ENCODE measurements at places on chromosomes 2 and 18. TPM values are rescaled to one million over a fixed set of nuclear protein-coding genes. Genes with fewer than 3 reads are reported as not detected.

GRCh38 chr2:226575928-226576327 lies 223.7 kb downstream of the IRS1 start:
- DNase-seq: no peak

- no peak for DNase-seq
Observed at GRCh38 chr2:60271131-60271530, 282.3 kb downstream of the BCL11A start.

ZBTB7C gene
- not detected for total RNA-seq

DNA sequence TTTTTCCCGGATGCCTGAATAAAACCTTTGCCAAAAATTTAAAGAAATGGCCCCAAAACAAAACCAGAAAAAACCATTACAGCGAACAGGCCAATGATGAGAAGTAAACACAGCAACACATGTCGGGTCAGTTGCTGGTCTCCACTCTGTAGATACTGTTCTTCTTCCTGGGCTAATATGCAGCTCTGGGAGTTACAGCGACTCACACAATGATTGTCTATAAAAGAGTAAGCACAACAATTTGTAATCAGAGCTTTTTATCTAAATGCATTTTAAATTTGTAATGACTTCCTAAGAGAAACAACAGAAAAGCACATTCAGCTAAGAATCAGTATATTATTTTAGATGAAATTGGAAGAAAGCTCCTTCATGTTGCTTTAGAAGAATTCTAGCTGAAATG lies 40.3 kb downstream of the GPR155 start:
- no peak for DNase-seq

DNA sequence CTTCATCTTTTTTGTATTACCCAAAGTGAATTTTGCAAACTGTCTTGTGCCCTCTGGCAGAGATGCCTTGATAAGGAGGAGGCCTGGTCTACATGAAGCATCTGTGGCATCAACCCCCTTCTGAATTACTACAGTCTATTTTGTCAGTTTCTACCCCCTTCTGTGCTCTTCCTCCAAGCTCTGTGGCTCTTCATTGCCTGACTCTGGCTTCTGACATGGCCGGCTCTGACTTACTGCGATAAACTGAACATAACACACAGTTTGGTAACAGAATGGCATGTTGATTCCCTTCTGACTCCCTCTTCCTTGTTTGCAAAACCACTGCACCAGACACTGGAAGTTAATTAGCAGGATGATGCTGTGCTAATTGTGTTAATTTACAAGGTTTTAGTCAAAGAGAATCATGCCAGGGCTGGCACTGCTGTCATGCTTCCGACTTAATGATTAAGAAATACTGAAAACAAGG lies 122.5 kb downstream of the FIGN start:
- no peak for DNase-seq

- no peak for DNase-seq
Observed at GRCh38 chr2:224072541-224073188, 33.6 kb upstream of the SERPINE2 start.

SERPINB10 gene
- total RNA-seq: not detected

- no peak for DNase-seq
Observed at GRCh38 chr2:10722252-10722825, 909 bp downstream of the ATP6V1C2 start.

- DNase-seq: no peak
Observed at GRCh38 chr2:168253379-168253778, 6.0 kb upstream of the STK39 start.

DNA sequence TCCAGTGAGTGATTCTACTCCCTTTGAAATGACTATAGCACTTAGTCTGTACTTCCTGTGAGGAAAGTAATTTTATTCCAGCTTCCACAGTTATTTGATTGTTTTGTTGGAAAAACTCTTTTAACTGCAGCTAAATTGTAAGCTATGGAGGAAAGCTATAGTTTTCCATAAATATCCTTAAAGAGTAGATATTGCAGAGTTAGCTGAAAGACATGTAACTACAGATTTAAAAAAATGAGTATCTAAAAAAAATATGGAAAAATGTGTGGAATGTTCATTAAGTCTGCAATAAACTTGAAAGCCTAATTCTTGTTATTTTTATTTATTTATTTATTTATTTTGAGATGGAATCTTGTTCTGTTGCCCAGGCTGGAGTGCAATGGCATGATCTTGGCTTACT lies 56.8 kb upstream of the AQP4 start:
- DNase-seq: no peak

GRCh38 chr18:58363767-58364540 lies 264.9 kb downstream of the ALPK2 start:
- no peak for DNase-seq

GRCh38 chr2:37566517-37566981 lies 104.9 kb downstream of the CDC42EP3 start:
- DNase-seq: no peak

- DNase-seq: no peak
Observed at GRCh38 chr2:195543902-195544894, 112.8 kb upstream of the SLC39A10 start.

- DNase-seq: no peak
Observed at GRCh38 chr2:17661460-17661859, 92.2 kb downstream of the SMC6 start.

ALLC gene
- not detected for total RNA-seq

SLC4A3 gene
- not detected for total RNA-seq

DNA sequence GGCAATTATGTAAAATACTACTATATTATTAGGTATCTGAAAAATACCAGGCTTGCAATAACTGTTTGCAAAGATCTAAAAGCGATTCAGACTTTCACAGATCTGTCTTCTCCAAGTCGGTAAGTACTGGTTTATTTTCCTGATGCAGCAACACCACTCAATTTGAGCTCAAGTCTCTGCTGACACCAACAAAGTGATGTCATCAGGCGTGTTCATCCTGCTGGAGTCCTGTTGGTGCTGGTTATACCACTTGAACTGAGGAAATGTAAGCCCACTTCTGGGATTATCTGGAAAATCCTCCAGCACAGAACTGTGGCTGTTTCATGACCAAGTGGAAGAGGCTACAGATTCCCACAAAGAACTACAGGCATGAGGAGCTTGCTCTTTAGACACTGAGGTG lies 267.6 kb downstream of the BCL2 start:
- no peak for DNase-seq

DNA sequence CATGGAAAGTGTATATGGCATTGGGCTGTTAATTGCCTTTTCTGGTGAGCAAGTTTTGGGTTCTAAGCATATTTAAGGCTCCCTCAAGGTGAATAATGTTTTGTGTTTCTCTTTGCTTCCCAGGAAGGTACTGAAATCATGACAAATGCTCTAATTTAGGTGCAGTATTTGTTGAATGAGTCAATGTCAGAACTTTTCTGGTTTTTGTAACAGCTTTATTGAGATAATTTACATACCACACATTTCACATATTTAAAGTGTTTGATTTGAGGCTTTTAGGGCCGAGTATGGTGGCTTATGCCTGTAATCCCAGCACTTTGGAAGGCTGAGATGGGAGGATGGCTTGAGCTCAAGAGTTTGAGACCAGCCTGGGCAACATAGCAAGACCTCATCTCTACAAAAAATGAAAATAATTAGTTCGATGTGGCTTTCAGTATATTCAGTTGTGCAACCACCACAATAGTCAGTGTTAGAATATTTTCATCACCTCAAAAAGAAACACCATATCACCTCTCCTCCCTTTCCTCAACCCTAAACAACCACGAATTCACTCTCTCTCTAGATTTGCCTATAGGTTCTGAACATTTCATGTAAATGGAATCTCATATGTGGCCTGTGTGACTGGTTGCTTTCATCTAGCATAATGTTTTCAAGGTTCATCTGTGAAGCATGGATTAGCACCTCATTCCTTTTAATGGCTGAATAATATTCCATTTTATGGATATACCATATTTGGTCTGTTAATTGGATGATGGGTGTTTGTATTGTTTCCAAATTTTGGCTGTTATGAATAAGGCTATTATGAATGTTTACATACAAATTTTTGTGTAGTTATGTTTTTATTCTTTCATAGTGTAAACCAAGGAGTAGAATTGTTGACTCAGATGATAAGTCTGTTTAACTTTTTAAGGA lies 54.9 kb downstream of the MGAT5 start:
- DNase-seq: no peak

MPP4 gene
- total RNA-seq: not detected

IL1A gene
- total RNA-seq: not detected

SKA1 gene
- total RNA-seq: 25.6 TPM

GRCh38 chr2:95276888-95277245 lies 2.6 kb downstream of the PROM2 start:
- DNase-seq: no peak

DNA sequence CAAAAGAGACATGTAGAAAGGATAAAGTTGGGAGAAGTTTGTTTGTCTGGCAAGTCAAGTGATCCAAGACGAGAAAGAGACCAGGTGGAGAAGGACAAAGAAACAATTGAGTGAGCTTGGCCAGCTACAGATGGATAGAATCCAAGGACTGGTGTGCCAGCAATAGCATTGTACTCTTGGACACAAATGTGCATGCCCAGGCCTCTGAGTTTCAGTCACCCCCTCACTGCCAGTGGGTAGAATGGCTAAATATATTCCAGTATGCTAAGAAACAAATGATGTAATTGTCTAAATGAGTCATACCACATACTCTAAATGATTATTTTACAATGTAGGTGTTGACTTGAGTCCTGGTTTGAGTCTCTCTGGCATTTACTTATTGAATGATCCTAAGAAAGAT lies 881.3 kb downstream of the LRRTM4 start:
- DNase-seq: no peak

DNA sequence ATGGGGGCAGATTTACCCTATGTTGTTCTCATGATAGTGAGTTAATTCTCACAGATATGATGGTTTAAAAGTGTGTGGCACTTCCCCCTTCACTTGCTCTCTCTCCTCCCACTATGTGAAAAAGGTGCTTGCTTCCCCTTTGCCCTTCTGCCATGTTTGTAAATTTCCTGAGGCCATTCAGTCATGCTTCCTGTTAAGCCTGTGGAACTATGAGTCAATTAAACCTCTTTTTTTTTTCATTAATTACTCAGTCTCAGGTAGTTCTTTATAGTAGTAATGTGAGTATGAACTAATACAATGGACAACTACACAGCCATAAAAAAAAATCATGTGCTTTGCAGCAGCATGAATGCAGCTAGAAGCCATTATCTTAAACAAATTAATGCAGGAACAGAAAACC lies 118.5 kb downstream of the CALCRL start:
- no peak for DNase-seq

GRCh38 chr2:108139521-108139920 lies 100.2 kb upstream of the SULT1C3 start:
- no peak for DNase-seq

DNA sequence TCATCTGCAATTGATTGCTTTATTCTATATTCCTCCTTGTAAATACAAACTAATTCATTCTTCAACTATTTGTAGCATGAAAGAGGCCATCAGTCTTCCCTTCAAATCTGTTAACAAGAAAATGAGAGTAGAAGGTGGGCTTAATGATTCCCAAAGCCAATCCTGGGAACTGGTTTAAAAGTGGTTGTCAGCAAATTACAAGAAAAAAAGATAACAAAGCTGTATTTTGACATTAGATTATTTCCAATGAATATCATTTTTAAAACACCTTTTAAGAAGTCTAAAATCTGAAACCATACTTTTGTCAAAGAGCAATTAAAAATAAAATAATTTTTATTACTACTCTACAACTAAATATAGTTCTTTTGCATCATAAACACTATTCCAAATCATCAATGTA lies 139.2 kb downstream of the DYM start:
- no peak for DNase-seq

MDH1B gene
- total RNA-seq: 0.44 TPM

TBC1D8 gene
- 0.79 TPM for total RNA-seq

GRCh38 chr2:45278365-45279078 lies 269.3 kb upstream of the SIX2 start:
- no peak for DNase-seq

DNA sequence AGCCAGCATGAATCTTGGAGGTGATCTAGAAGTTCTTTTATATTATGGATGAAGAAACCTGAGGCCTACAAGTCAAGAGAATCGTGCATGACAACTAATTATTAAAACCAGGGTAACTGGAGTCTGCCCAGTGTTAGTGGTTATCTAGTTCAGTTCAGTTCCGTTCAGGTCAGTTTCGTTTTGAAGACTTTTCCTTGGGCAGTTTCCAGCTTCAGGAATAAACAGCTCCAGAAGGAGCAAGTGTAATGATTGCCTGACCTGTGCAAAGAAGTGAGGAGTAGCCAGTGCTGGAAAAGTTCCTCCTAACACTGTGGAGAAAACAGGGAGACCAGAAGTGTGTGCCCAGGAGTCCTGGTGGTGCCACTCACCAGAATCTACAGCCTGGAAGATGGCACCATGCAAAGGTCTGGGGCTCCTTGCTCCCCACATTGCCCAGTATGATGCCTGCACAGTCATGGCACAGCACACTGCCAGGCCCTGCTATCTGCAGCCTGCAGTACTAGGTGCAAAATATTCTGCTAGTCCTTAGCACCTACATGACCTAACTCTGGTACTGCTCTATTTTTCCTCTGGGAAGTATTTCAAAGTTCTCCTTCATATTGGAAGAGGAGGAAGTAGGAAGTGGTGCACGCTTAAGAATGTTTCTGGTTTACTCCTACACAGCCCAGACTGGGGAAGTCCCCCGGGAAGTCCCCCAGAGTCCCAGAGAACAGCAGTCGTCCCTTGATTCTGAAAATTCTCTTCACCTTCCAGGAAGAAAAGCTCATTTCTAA lies 65.8 kb downstream of the SUMO1 start:
- DNase-seq: no peak

VWC2L gene
- not detected for total RNA-seq

DNA sequence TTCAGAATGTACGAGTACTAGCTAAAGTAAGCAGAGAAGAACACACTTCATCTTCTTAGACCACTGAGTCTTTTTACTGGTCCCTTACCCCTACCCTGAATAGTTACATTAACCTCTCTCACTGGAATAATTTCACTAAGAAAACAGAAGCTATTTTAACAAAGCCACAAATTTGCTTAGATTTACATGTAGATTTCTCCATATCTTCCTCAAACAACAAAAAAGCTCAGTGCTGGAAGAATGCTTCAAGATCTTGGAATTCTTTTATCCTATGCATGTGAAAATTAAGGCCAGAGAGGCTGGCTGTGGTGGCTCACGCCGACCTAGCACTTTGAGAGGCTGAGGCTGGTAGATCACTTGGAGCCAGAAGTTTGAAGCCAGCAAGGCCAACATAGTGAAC lies 35.2 kb downstream of the MOGAT1 start:
- no peak for DNase-seq

DNA sequence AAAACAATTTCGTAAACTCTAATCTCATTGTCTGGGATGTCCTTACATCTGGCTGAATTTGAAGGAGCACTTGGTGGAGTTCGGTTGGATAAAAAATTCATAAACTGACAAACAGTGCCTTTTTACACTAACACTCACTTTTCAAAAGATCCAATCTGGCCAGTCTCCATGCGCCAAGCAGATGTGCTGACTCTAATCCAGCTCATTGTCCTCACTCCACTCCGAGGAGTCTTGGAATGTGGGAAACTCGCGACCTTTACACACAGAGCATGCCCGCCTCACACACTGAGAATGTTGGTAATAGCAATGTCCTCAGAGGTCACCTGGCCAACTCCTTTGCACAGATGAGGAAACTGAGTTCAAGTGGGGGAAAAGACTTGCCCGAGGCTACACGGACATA lies 66.8 kb downstream of the XDH start:
- no peak for DNase-seq

- no peak for DNase-seq
Observed at GRCh38 chr2:48415836-48416515, 114.0 kb upstream of the STON1 start.
